ENCODE measurements at places on chromosomes 3 and 15. TPM values are rescaled to one million over a fixed set of nuclear protein-coding genes. Genes with fewer than 3 reads are reported as not detected.

Gene TRIM71
- not detected for total RNA-seq

Gene IGSF11
- total RNA-seq, result not detected

Gene SLC2A2
- not detected for total RNA-seq

Gene ZNF662
- 1.5 TPM for total RNA-seq

Gene FOXB1
- not detected for total RNA-seq

Gene SLC28A1
- total RNA-seq, result not detected

Gene DISP2
- total RNA-seq, result 3.9 TPM

Gene SPSB4
- 0.53 TPM for total RNA-seq
